Left ventricle myocardium inferior (tissue), 1 donor: ENCODE measurements at places on chromosomes 7 and 10. TPM values are rescaled to one million over a fixed set of nuclear protein-coding genes. Genes with fewer than 3 reads are reported as not detected.

DNA sequence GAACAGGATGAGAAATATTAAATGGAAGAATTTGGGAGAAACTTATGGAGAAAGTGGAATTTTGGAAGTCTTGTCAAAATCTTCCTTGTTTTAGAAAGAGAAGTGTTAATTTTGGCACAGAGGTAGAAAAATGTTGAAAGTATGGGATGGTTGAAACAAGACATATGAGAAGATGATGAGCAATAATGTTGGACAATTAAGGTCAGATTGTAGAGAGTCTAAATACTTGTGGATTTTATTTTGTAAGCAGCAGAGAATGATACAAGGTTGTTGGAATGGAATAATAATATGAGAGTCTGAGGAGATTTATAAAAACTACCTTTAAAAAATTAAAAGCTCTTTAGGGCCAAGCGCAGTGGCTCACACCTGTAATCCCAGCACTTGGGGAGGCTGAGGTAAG lies 34.6 kb downstream of the PHTF2 start:
- no peak for DNase-seq

DNA sequence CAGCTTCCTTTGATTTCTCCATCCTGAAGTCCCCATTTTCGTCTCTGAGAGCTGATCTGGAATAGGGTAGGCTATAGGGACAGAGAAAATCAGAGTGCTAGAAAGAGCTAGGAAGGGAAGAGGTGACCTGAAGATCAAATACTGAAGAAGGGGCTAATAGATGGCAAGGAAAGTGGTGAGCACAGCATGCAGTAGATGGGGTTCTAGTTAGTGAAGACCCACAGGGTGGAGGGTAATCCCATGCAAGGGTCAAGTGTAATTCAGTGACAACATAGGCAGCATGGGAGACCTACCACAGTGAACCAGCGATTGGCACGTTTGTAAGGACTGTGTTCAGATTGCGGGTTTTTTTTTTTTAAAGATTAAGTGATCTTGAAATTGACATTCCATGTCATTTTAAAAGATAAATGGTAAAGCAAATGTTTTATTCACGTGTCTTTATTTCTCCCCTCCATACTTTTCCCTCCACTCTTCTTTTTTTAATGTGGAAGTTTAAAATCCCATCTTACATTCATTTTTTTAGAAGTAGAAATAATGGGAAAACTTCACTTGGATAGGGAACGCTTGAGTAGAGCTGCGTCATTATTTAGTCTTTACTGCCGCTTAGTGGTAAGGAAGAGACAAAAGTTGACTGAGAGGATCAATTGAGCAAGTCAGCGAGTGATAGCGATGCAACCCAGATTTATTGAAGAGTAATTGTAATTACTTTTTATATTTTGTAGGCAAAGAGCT lies 21.0 kb upstream of the ABI1 start:
- DNase-seq = no peak

GRCh38 chr7:132703742-132704141 lies 127.5 kb upstream of the PLXNA4 start:
- DNase-seq = no peak

DNA sequence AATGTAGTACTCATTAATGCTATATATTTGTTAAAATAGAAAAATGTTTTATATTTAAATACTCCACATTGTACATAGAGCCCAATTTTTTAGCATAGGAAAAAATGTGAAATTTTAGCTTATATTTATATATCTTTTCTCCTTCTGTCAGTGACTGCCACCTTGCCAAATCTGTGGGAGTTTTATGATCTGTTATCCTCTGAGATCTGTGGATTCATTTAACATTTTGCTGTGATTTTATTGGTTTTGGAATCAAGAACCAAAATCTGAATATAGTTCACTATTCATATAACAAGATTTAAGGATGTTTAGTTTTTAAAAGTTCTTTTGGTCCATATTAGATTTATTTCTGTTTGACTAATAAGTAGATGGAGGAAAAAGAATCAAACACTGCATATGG lies 127.9 kb downstream of the PPP1R9A start:
- DNase-seq = no peak

DNA sequence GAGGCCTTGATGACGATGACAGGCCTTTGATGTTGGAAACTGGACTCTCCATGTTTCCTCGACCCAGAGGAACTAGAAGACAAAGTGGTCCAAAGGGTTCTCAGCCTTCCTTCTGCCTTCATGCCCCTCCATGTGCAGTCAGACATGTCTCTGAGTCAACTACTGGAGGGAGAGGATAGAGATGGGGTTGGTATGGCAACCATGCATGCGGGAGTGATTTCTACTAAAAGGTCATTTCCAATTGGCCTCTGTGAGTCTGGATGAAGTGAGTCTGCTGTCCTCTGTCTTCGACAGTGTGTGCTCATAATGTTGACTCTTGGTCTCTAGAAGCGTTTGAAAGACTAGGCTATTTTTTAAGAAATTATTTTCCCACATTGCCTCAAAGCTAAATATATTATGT lies 29.2 kb downstream of the STK17A start:
- DNase-seq = no peak

DNA sequence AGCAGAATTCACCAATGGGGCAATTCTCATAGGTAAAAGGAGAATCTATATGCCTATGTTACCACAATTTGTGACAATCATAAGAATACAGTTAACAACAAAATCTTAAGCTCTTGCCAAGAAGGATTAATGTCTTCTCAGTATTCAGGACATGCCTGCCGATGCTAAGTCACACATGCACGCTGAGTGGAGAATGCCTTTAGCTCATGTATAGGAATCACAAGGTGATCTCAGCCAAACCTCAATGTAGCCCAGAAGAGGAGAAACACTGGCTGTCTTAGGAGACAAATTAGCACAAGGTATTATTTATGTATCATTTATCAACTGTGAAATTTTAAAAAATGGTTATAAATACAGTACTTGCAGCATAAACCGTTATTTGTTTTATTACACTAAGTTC lies 2.7 kb downstream of the HTR7 start:
- no peak for DNase-seq

DNA sequence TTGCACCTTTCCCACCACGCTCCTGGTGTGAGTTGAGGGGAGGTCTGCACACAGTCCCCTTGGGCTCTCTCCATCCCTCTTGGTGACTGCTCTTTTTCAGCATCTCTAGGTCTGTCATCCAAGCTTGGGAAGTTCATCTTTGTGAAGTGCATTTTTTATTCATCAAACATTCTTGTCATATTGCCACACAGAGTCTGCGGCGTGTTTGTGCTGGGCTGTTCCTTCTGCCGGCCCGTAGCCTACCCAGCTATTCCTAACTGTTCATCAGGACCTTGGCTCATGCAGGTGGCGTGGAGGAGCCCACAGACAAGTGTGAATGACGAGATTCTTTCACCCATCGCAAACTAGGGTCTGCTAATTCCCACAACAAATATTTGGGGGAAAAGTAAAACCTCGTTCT lies 164.8 kb downstream of the RTKN2 start:
- no peak for DNase-seq

GBF1 gene
- 43.2 TPM for total RNA-seq

DNA sequence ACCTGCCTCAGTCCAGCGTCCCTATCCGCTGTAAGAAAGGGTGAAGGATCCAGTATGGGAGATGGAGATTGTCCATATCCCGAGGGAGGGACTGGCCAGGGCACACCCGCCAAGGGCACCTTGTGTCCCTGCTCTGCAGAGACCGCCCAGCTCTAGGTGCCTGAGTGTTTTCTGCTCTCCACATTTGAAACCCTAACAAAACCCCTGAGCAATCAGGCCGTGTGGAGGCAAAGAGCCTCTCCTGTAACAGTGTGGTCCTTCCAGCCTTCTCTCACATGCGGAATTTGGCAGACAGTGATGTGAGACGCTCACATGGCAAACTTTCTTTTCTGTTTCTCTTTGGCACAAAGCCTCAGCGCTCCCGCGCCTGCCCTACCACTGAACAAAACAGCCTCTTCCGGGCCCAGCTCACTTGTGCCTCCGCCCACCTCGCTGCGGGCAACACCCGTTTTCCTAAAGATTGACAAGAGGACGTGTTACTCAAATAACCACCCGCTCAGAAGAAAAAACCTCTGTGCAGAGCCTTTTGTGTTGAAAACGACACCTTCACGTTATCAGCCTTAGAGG lies 514.8 kb downstream of the DNAJB6 start:
- DNase-seq = peak; percentile 67

ETV1 gene
- 59.7 TPM for total RNA-seq

DNA sequence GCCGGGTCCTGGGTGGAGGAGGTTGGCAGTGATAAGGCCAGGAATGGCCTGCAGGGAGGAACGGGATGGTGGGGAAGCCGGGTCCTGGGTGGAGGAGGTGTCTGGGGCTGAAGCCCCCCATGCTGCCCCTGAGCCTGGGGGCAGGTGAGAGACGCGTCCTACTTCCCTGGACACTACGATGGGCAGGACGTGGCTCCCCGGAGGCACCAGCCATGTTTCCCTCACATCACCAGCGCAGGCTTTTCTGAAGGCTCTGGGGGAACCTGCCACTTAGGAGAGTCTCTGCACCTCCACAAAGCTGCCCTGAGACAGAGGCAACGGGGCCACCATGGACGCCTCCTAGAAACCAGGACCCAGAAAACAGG lies 324.8 kb downstream of the DNAJB6 start:
- no peak for DNase-seq

- no peak for DNase-seq
Observed at GRCh38 chr7:25272265-25272664, 44.0 kb upstream of the NPVF start.

ELMO1 gene
- total RNA-seq = 10.0 TPM
